ENCODE measurements at places on chromosomes 1 and 21. TPM values are rescaled to one million over a fixed set of nuclear protein-coding genes. Genes with fewer than 3 reads are reported as not detected.
A peak's percentile ranks its signal among the peaks of the same experiment; 100 is the strongest.

DNA sequence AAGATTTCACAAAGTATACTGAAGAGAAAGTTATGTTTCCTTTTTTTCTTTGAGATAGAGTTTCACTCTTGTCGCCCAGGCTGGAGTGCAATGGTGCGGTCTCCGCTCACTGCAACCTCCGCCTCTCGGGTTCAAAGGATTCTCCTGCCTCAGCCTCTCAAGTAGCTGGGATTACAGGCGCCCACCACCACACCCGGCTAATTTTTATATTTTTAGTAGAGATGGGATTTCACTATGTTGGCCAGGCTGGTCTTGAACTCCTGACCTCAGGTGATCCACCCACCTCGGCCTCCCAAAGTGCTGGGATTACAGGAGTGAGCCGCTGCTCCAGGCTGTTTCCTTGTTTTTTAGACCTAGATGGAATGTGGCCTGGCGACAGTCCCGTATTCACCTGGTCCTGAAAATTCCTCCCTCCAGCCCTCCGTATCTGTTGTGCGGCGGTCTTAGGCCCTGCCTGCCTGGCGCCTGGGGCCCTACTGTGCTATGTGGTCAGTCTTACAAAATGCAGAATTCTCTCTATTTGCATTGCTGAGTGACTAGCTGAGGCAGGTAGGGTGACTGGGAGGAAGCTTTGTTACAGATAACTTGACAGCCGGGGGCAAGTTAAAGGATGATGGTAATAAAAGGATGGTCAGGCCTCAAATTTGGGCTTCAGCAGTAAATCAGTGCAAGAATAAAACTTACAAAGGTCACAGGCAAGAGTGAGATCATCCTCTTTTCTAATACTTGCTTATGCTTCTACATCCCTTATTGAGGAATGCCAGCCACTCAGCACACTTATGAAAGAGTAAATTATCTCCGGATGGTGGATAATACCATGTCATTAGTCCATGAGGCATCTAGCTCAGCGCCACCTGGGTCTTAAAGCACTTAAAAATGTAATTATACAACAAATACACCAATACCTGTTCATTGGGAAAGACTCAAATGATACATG is 30.3 kb downstream of the PARK7 start:
- peak; percentile 26 for DNase-seq

DNA sequence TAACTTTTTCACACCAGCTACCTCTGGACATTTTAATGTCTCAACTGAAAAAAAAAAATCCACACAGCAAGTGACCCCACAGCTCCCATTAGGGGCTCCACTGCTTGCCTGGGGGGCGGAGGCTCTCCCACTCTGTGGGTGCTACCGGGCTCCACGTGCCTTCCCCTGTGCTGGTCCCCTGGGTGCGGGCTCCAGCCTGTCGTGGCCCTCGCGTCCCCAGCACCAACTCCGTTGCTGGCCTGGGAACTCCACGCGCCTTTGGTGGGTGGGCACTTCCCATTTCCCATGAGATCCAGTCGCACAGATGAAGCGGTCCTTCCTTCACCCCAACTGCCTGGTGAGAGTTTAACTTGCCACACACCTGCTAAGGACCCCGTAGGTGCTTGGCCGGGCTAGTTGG is 27.1 kb upstream of the GPR153 start:
- DNase-seq, result no peak

DNA sequence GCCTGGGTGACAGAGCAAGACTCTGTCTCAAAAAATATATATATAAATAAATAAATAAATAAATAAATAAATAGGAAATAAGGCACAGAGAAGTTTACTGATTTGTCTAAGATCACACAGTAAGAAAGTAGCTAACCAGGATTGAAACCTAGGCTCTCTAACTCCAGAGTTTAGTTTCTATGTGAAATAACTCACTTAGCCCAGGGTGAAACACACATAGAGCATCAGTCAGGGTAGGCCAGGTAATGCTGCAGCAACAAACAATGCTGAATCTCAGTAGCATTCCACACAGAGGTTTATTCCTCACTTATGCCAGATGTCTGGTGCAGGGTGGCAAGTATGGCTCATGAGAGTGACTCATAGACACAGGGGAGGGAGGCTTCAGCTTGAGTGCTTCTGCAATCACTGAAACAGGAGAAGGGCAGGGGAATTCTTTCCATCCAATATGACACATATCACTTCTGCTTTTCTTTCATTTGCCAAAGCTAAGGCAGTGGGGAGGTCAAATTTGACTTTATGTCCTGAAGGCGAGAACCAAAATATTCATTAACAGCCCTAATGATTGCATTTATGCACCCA is 37.1 kb upstream of the KANK4 start:
- DNase-seq, result peak; percentile 39

- DNase-seq, result peak; percentile 27
These were observed 1.9 kb downstream of the C1orf198 start for GRCh38 chr1:230866171-230867070.

GRCh38 chr1:171213559-171214454 is 28.7 kb downstream of the FMO2 start:
- no peak for DNase-seq

DNA sequence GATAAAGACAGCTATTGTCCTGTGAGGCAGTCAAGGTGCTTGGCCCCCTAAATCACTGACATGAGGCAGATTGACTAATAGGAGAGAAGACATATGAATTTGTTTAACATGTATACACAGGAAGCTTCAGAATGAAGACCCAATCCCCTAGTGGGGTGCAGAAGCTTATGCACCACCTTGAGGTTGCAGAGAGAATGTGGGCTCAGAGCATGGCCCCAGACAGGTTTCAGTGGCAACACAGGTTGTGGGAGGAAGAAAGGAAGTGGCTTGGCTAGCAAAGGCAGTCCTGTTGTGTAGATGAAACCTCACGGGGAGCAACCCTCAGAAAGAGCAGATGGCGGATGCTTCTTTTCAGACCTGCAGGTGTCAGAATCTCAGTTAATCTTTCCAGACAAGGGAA is 37.0 kb upstream of the PARP1 start:
- DNase-seq, result no peak

DNA sequence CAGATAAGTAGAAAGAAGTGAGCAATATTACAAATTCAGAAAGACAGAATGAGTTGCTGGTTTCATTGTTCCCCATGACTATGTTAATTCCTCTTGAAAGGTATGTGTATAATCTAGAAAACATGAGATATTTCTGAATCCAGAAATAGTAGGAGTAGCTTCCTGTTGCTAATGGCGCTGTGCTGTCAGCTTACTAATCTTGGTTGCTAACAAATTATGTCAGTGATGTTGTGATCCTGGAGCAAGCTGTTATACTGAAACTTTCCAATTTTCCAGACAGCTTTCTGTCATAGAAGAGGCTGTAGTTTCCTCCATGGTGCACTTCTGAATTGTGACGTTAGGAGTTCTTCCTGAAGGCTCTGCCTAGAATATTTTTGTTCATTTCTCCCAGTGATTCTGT is 372.3 kb downstream of the USP25 start:
- no peak for DNase-seq

DNA sequence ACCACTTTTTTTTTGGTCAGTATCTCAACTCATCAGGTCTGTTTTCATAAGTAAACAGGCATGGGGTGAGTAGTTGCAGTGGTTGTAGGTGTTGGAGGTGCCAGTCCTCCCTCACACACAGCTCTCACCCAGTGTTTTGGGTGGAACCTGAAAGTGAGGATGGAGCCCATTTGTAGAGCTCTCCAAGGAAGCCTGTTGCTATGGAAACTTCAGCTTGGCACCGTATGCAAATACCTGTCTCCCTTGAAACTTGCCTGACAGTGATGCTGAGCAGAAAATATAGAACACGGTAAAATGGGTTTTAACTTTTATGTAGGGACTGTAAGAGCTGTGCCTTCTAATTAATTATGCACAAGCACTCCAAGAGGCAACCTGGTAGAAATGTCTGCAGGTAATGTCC is 214.1 kb downstream of the AJAP1 start:
- no peak for DNase-seq

GRCh38 chr1:16267690-16268180 is 30.8 kb upstream of the CPLANE2 start:
- no peak for DNase-seq

DNA sequence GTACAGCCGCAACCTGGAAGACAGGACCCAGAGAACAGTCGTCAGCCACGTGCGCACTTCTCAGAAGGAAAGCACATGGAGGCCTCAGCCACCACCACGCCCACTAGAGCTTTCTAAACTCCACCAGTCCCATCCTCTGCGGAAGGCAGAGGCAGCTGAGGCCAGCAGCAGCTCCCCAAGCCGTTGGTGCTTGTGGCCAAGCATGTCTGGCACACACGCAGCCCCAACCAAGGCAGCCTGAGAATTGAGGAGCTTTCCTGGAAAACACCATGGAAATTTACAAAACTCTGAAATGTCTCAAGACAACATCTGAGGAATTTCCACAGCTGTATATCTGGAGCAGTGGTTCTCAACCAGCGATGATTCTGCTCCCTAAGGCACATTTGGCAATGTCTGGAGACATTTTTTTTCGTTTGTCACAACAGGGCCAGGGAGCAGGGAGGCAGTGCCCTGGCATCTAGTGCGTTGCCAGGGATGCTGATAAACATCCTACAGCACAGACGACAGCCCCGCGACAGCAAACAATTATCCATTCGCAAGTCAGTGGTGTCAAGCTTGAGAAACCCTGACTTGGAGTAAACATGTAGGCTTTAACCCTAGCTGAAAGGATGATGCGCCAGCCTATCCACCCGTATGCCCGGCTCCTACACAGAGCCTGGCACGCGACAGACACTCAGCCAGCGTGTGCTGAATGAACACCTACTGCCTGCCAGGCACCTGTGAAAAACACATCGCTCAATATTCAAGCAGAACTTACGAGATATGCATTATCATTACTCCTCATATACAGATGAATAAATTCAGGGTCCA is 24.7 kb downstream of the NPHP4 start:
- DNase-seq, result no peak

DNA sequence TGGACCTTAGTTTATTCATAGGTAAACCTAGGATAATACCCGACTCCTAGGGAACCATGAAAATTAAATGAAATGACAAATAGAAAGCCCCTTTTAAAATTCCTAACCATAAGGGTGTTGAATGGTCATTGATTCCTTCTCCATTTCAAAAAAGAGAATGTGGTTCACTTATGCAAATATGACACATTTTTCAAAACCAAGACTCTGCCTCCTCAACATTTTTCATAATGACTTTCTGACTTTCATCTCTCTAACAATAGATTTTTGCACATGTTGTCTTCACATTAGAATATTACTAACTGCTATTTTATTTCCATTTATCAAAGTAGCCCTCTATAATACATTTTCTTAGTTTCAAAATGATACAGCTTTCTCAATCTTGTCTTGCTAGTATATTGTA is 169.1 kb downstream of the NTNG1 start:
- no peak for DNase-seq

GRCh38 chr1:232550007-232550406 is 79.9 kb downstream of the SIPA1L2 start:
- DNase-seq, result no peak

Gene ACTL8
- total RNA-seq, result not detected

Gene SYTL1
- 0.65 TPM for total RNA-seq

Gene MYBPH
- not detected for total RNA-seq

Gene SLC5A9
- 0.57 TPM for total RNA-seq

Gene HSD3B2
- not detected for total RNA-seq

Gene RORC
- 5.9 TPM for total RNA-seq

Gene EPHB2
- total RNA-seq, result 0.81 TPM

Gene ANGPTL1
- total RNA-seq, result 15.1 TPM

Gene HSPB7
- 3,889 TPM for total RNA-seq

Gene HTR6
- not detected for total RNA-seq
